Trophoblast cell (in vitro differentiated cells and primary cell): ENCODE measurements at places on chromosomes 7 and 10.

GRCh38 chr7:73830681-73831583 is at the start of gene CLDN4:
Gene CLDN4, plus strand, starts transcription at chr7:73830996. Its CDS starts 206 bp downstream, at chr7:73831202.
- peak; percentile 97 for DNase-seq

GRCh38 chr10:110903280-110904278 is 15.4 kb downstream of the BBIP1 start:
- DNase-seq = no peak

- DNase-seq = no peak
These were observed 76.3 kb upstream of the CUX1 start for GRCh38 chr7:101740981-101741725.

DNA sequence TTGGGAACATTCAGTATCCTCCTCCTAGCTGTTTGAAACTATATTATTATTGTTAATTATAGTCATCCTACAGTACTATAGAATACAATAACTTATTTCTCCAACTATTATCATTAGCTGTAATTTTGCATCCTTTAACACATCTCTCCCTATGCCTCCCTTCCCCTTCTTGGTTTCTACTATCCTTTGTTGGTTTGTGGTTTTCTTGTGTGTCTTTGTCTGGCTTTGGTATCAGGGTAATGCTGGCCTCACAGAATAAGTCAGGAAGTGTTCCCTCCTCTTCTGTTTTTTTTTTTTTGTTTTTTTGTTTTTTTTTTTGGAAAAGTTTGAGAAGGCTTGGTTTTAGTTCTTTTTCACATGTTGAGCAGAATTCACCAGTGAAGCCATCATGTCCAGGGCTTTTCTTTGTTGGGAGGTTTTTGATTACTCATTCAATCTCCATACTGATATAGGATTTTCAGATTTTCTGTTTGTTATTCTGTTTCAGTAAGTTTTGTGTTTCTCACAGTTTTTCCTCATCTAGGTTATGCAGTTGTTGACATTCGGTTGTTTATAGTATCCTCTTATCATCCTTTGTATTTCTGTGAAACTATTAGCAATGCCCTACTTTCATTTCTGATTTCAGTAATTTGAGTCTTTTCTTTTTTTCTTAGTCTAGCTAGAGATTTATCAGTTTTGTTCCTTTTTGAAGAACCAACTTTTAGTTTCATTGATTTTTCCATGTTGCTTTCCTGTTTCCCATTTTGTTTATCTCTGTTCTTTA is 21.6 kb downstream of the C1GALT1 start:
- DNase-seq = no peak

DNA sequence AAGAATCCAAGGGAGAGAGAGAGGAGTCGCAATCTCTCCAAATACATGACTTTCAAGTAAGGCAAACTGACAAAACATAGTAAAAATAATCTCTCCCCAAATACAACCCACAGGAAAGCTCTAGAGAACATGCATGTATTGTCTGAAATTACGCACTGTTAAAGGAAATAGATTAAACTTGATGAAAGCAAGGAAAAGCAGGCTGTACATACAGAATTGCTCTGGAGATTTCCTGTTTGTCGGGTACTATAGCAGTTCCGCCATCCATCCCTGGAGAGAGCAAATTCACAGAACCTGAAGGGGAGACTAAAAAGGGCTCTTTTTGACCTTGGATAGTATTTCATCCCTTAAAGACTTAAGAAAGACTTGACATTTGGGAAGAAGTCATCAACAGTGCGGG is 170.2 kb upstream of the BET1 start:
- no peak for DNase-seq

GRCh38 chr10:102985811-102986210 is 67.7 kb downstream of the CNNM2 start:
- no peak for DNase-seq

DNA sequence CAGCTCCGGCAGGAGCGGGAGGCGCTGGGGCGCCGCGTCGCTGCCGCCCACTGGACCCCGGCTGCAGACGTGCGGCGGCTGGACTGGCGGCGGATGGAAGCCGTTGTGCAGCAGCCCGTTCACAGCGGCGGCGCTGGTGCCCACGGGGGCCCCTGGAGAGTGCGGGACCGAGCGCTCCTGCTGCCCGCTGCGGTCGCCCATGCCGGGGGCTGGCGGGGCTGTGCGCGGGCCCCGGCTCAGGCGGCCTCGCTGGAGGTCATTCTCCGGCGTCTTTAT is 413 bp downstream of the PANK1 start:
- DNase-seq = no peak
